HTR-8/SVneo (cell line): ENCODE measurements at places on chromosomes 6 and 20.

- DNase-seq: no peak
Observed at GRCh38 chr6:88236612-88237360, 70.6 kb upstream of the CNR1 start.

DNA sequence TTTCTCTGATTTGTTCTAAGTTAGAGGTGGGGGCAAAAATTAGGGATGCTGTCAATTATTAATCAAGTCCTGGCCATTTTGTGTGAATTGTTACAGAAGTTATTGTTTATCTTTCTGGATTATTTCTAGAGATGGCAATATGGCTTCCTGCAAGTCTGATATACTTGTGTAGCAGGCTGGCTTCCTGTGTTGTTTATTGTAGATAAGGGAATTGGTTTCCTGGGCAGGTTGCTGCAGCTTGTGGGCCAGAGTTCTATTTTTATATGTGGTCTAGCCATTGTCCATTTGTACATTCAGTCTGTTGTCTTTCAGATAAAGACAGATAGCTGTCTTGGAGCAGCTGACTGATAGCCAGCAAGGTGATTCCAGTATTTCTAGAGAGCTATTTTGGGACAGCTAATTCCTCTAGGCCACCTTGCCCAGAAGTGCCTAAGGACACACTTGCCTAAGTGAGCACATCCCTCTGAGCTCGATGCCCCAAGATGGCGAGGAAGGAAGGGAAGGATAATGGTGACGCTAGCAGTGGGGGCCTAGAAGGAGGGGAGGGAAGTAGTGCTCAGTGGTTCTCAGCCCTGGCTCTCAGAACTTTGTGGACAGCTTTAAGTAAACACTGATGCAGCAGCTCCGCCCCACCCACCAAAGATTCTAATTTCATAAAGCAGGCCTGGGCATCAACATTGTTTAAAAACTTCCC, 25.5 kb downstream of the DDO start:
- DNase-seq: no peak

GRCh38 chr6:17413313-17413750, 19.9 kb downstream of the CAP2 start:
- no peak for DNase-seq

- no peak for DNase-seq
Observed at GRCh38 chr20:32457479-32457986, 99.4 kb downstream of the ASXL1 start.

DNA sequence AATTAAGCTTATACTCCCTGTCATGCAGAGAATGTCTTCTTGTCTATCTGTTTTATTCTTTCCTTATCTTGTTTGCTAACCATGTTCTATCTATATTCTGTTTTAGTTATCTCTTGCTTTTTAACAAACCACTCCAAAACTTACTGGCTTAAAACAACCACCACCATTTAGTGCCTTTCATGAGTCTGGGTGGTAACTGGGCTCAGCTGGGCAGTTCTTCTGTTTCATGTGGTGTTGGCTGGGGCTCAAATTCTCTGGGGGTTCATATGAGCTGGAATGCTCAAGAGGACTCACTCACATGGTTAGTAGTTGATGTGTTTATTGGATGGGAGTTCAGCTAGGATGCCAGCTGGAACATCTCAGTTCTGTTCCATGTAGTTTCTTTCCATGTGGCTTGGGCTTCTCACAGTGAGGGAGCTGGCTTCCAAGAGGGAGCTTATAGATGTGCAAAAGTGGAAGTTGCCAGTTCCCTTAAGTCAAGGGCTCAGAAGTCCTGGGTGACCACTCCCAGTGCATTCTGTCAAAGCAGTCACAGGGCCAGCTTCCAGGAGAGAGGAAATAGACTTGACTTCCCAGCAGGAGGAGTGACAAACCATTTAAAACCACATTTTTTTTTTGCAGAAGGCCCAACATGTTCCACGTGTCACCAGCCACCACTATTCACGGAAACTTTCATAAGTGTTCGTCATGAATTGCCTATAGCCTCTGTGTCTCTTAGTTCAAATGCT, 70.4 kb downstream of the PLCB4 start:
- no peak for DNase-seq

DNA sequence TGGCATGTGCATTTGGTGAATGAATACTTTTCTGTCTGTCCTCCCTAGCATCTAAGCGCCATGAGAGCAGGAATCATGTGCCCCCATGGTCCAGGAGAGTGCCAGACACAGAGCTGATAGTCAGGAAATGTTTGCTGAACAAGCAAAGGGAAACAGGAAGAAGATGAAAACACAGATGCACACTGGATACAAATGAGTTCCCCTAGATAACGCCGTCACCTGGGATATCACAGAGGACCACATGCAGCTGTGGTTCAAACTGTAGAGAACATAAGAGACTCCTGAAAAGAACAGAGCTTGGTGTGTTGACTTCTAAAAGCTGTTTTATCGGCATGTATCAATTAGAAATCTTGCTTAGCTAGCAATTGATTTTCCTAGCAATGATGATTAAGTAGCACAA, 293.7 kb downstream of the BTBD3 start:
- no peak for DNase-seq

- no peak for DNase-seq
Observed at GRCh38 chr20:35823147-35823546, 51.3 kb downstream of the PHF20 start.

DNA sequence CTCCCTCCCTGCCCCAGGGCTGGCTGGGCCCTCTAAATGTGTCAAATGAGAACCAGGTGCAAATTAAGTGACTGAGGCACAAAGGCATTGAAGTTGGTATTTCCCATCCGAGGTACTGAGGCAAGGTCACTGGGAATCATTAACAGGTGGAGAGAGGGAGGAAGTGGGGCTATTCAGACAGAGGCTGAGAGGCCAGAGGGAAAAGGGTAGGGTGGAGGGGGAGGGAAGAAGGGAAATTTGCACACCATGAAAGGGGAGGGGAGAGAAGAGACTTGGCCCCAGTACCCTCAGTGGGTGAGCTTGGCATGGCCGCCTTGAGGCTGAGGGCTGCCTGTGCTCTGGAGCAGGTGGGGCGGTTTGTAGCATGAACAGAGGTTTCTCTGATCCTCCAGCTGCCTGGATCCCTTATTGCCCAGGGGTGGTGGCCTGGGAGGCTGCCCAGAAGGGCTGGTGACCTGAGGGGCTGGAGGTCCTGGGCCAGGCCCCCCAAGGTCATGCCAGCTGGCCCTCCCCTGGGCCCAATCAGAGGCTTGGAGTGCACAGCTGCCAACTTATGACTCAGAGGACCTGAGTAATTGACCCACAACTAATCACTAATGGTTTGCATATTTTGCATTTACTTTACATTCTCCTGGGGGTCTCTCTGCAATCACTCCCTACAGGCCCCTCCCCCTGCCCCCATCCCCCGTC, 40.3 kb upstream of the ZFAND3 start:
- no peak for DNase-seq

DNA sequence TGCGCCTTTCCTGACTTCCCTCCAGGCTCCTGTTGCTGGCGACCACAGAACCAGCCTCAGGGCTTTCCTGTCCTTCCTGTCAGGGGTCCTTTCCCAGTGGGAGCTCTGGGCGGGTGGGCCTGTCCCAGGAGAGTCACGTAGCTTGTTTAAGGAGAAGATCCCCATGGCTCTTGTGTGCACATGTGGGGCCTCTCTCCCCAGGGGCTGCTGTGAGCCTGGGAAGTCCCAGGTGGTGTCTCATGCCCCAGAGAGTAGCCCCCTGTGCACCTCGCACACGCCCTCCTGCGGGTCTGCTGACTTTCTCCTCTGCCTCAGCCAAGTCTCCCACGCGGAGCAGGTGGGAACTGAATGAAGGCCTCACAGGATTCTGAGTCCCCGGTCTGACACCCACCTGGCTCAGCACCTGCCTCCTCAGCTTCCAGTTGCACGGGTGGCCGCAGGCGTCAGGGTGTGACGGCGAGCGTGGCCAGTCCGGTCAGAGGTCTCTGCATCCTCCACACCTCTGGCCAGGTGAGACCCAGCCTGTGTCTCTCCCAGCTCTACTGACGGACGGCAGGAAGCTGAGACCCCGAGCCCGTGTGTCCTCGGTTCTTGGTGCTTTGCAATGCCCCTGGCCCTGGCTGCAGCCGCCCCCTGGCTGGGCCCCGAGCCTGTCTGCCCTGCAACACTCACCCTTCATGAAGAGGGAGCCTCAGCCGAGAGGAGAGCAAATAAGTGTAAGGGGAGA, 5.6 kb upstream of the NKAIN4 start:
- no peak for DNase-seq

DNA sequence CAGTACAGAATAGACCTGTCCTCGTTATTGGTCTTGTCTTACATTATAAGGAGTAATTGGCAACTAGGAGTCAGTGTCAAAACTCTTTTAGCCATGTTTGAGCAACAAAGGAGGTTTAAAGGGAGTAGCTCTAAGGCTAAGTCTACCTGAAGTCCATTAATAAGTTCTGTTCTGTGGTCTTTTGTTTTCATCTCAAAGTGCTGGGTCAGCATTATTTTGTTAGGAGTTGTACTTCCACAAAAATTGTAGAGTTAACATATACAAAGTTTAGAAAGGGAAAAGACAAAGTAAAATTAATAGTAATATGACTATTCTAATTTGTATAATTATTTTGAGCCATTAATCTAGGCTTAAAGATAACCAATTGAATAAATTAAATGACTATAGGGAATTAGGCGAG, 12.7 kb upstream of the SENP6 start:
- no peak for DNase-seq

GRCh38 chr20:5170341-5170740, 43.5 kb downstream of the CDS2 start:
- DNase-seq: no peak

DNA sequence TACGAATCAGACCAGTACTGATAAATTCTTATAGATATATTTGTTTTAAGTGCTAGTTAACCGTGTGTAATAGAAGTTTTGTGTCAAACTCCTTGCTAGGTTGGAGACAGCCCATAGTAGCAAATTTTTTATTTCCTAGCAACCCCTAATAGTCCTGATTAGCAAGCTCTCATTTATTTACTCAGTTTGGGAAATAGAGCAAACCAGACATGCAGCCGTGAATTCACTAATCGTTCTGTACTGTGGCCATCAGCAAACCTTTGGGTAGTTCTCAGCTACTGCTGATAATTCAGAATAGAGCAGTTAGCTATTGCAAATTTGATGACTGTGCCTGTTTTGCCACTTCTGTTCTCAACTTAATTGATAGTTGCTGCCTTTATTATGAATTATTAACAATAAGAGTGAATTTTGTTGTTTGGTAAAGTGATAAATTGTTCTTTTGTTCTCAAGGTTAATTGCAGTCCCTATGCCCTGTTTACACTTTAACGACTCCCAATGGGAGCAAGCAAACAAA, 215.8 kb downstream of the GRM1 start:
- DNase-seq: no peak

GRCh38 chr6:33211136-33211535, 2.8 kb downstream of the RING1 start:
- DNase-seq: no peak

GRCh38 chr20:12079490-12079889, 161.8 kb downstream of the BTBD3 start:
- no peak for DNase-seq

DNA sequence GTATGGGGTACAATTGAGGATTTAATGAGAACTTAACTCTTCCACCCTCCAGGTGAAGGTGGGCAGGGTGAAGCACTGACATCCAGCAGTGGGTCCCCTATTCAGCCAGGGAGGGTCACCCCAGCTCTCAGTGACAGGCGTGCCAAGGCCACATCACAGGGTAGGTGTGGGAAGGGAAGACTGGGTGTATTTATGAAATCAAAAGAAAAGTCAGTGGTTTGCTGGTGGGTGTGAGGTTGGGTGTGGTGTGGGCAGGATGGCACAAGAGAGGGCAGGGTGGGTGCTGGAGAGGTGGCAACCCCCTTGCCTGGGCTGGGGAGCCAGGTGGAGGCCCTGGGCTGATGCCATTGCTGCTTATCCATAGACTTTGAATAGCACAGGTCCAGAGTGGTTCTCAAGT, 16.6 kb downstream of the SYNDIG1 start:
- no peak for DNase-seq

GRCh38 chr20:44133424-44133823, 53.6 kb downstream of the JPH2 start:
- DNase-seq: no peak

- DNase-seq: no peak
Observed at GRCh38 chr20:54608039-54608745, 132.8 kb downstream of the DOK5 start.

DNA sequence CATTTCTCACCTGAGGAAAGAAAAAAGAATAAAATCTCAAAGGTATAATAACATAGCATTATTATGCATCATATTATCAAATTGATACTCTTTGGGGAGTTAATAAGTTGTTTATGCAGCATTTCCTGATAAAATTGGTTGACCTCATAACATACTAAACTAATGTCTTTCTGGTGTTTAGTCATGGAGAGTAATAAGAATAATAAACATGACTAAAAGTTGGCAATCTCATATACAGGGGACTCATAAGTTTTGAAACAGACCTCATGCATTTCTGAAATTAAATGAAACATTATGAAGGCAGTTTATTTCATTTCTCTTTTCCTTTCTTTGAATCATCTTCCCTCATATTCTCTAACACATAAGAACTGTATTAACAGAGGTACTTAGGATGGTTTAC, 60.5 kb upstream of the PRDM1 start:
- no peak for DNase-seq

DNA sequence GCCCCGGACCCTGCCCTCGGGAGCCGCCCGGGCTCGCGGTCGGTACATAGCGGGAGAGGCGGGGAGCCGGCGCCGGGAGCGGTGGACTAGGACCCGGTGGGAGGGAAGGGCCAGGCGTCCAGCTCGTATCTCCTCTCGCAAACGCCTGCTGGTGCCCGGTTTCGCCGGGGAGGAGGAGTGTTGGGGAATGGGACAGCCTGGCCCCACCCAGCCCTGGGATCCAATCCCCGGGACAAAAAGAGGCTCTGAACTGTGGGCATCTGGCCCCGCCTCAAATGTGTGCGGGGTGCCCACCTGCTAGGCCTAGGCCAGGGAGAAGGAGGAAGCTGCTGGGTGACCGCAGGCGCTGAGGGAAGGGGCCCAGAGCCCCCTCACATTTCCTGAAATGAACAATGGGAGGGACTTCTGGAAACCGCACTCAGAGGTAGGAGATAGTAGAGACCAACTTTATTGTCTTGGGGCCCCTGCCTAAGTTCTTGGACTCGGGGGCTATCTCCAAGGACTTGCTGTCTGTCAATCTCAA, at the start of gene KCNK17:
Gene KCNK17, minus strand, starts transcription at position 147 of the 523 bp plus-strand sequence. Its CDS starts 99 bp downstream, at position 48.
- no peak for DNase-seq

DNA sequence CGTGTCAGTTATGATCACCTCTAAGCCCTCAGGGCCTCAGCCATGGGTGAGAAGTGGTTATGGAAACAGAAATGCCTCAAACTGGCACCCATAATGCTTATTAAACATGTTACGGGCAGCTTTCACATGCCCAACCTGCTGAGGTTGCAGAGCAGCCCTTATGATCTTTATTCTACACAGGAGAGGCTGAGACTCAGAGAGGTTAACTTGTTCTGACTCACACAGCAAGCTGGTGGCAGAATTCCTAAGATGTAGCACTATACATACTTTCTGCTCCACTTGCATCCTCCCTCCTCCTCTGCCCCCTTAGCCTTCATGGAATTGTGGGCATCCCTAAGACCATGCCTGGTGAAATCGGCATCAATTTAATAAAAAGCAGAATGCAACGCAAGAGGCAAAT, 34.7 kb upstream of the IGF2R start:
- no peak for DNase-seq

GRCh38 chr6:157893238-157893637, 70.2 kb downstream of the SNX9 start:
- no peak for DNase-seq

GRCh38 chr6:132484680-132485018, 28.3 kb downstream of the STX7 start:
- no peak for DNase-seq

- DNase-seq: no peak
Observed at GRCh38 chr20:62015540-62016288, 50.0 kb downstream of the TAF4 start.

- DNase-seq: no peak
Observed at GRCh38 chr6:43274127-43274915, 23.7 kb upstream of the SLC22A7 start.
